Stimulated activated CD8-positive, alpha-beta memory T cell treated with anti-CD3 and anti-CD28 coated beads, Interleukin-15, amount 100 ng/mL, for 4 hours (primary cell): ENCODE measurements at places on chromosomes 2 and 18.

GRCh38 chr2:11616851-11617415, 53.1 kb downstream of the NTSR2 start:
- no peak for DNase-seq

GRCh38 chr2:135226961-135227360, 174.9 kb downstream of the RAB3GAP1 start:
- no peak for DNase-seq

DNA sequence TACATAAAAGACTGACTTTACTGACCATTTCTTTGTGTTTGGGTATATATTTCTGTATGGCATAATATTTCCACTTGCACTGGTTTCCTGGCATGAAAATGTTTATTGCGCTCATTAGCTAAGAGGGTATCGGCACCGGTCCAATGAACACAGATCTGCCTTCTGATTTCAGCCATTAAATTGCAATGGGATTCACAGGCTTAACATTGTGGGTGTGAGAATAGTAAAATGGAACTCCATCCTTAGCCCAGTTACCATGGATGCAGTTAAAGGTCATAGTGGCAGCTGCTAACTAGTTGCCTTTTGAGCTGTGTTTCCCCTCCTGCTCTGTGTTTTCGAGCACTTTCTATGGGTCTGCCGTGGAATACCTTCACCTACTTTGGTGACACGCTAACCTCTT, 352.6 kb upstream of the POU3F3 start:
- no peak for DNase-seq

DNA sequence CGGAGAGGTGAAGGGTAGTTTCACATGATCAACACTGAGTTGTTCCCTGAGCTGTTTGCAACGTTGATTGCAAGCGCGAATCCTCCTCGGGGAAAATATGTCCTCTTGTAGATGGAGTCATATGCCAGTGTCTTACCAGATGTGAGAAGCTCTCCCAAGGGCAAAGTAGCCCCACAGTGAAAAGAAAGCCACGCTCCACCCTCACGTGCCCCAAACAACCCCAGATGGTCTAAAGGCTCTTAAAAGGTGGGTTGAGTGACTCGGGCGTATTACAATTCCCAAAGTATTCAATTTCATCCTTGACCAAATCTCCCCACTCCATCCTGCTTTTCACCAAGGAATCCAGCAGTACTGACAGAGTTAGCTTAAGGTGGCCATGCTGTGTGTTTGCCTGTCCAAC, 332.1 kb upstream of the SOX11 start:
- DNase-seq, result no peak

GRCh38 chr2:168149150-168149974, 98.0 kb downstream of the STK39 start:
- DNase-seq, result no peak

DNA sequence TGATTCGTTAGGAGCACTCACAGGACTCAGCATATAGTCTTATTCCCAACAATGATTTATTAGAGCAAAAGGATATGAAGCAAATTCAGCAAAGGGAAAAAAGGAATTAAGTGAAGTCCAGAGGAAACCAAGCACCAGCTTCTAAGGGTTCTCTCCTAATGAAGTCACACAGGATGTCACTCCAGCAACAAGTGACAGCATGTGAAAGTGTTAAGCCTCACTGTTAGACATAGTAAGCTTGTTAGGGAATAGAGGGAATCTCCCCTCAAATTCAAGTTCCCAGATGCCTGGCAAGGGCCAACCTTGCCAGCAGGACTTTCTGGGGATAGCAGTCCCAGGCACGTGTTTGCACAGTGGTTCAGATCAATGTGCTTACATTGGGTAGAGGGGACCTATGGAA, 4.4 kb upstream of the SLC30A6 start:
- DNase-seq, result no peak

DNA sequence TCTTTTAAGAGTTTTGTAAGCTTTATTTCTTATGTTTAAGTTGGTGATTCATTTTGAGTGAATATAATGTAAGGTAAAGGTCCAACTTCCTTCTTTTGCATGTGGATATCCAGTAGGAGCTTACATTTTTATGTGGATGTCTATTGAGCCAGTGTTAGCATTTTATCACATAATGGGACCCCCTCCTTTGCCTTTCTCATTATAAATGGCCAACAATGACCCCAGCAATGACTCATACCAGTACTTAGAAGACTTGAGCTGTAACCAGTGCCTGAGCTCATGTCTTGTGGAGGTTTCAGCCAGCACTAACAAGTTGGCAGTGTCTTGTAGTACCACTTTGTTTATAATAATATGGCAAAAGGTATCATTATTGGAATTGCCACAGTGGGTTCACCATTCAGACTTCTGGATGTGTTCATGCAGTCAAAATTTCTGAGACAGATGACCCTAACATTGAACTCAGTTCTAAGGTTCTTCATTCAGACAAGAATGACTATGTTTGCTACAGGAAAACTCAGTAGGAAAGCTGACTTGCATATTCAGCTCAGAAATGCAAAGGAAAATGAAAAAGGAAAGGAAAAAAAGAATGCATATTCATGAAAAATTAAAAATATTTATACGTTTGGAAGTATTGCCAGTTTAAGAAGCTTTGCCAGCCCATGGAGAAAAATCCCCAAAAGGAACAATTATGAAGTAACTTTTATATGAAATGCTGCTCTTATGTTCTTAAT, 41.0 kb downstream of the CDKL4 start:
- DNase-seq, result no peak

DNA sequence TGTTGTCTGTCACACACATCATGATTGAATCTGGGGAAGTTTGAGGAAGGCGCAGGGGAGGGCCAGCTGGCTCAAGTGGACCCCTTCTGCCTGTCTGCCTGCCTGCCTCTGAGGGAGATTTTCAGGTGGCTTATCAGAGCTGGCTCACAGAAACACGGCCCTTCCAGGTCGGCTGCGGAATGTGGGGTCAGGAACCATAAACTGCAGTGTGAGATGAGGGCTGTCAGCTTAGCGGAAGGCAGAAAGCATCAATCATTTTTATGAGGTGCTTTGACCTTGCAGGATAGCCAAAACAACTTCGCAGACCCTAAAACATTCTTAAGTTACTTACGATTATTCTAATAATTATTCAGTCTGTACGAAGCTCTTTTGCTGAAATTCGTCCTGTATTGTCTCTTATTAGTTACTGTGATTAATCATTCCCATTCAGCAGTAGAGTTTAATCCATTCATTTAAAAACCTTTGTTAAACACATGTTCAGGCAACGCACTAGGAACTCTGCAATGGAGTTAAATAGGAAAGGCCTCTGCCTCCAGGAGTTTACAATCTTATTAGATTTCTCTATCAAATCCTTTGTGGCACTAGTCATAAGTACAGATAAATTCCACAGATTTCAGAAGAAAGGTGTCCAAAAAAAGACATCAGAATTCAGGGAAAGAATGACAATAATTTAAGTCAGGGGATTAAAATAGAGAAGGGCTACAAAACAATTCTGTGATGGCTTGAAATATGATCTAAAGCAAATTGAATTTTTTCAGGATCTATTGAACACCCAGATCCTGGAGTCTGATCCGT, 371.6 kb downstream of the HRH4 start:
- DNase-seq, result no peak

GRCh38 chr2:188628989-188629752, 337.5 kb downstream of the GULP1 start:
- DNase-seq, result no peak

DNA sequence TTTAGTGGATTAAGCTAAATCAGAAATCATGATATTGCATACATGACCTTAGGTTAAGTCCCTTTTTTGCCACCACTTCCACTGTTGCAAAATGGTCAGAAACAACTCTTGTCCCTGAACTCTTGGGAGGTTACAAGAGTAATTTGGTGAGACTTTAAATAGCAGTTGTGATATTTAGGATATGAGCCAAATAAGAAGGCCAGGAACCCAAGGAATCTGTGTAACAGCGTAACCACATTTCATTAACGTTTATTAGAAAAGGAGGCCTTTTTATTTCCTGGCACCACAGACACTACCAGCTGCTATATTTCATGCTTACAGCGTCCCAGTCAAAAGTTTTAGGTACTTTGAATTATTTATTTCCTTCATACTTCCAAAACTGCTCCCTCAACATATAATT, 268.0 kb downstream of the GPD2 start:
- no peak for DNase-seq

DNA sequence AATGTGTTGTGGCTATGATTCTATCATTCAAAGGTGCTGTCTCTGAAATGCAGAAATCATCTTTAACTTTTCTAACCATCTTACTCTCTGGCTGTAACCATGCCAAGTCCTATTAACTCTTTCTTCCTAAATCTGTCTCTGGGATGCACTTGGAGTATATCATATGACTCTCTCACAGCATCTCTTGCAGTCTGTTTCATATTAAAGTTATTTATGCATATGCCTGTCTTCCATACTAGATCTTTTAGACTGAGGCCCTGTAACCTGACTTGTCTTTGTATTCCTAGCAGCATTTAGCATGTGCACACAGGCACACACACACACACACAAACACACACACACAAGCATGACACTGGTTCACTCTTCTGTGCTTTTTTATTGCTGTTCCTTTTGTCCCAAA, 320.6 kb downstream of the ETAA1 start:
- no peak for DNase-seq

- DNase-seq, result no peak
Measured at GRCh38 chr2:187815113-187815512, 260.9 kb upstream of the TFPI start.

DNA sequence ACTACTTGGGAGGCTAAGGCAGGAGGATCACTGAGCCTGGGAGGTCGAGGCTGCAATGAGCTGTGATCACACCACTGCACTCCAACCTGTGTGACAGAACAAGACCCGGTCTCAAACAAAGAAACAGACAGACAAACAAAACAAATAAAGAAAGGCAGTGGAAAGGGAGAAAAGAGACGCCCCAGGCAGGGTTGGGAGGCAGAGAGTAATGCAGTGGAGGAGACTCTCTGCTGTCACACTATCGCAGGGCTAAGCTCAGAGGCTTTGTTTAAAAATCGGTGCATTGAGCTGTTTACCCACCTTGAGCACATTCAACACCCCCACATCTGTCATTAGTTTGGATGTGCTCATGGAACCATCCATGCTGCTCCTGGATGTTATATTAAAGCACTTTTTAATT, 84.2 kb upstream of the RMP24 start:
- DNase-seq, result no peak

DNA sequence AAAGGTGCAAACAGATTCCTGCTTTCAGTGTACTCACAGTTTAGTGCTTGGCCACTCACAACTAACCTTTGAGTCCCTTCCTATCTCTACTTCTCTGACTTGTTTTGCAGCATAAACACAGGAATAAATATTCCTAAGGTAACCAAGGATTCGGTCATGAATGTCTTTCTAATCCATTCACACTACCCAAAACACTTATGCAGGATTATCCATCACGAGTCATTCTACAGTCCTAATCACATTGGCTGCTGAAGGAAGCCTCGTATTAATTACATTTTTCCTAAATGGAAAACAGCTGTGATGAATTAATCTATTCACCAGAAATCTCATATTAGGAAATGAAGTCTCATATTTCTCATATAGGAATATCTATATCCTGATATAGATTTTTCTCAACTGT, 16.3 kb downstream of the RDH14 start:
- no peak for DNase-seq

GRCh38 chr18:33372442-33372841, 68.1 kb downstream of the CCDC178 start:
- DNase-seq, result no peak

DNA sequence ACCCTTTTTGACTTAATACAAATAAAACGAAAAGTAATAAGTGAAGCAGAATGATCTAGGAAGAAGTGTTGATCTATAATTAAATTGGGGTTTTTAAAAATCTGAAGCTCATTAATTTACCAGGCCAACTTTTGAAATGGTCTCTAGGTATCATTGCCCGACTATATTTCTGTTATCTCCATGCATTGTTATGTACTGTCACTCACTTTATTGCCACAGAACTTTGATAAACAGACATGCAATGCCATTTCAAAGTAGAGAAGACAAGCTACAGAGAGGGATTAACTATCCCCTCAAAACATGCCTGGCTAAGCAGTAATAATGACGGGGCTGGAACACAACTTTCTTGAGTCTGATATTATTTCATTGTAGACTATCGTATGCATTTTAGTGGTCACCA, 147.6 kb upstream of the ITGA4 start:
- DNase-seq, result no peak

DNA sequence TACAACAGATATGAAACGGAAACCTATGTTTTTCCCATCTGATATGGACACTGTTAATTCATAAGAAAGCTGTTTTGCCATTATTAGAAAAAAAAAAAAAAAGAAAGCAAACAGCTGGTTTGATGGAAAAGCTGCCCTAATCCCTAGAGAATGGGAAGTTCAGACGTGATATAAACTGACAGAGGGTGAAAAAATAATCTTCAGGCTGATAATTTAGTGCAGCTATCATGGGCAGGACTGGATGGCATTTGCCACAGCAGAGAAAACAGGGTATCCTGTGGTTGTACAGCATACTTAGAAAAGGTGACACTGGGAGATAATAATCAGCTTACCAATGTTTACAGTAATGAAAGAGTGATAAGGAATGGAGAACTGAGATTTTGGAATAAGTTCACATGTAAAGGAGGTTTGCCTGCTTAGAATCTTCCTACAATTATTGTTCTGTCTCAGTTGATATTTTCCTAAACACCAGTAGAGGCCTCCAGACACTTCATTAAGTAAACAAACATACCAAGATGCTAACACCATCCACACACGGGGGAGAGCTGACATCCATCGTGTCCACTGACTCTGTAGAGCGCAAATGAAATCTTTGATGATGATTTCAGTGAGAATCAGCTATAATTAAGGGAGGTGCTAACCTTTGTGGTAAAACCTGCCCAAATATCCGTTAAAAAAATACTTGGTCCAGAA, 211.6 kb upstream of the MMADHC start:
- no peak for DNase-seq

GRCh38 chr2:145226901-145227300, 707.0 kb upstream of the ZEB2 start:
- DNase-seq, result no peak

- DNase-seq, result no peak
Measured at GRCh38 chr2:216119986-216120385, 10.8 kb downstream of the XRCC5 start.

- DNase-seq, result no peak
Measured at GRCh38 chr2:112152476-112153178, 14.4 kb downstream of the FBLN7 start.

- no peak for DNase-seq
Measured at GRCh38 chr2:42880738-42881690, 88.6 kb upstream of the HAAO start.

DNA sequence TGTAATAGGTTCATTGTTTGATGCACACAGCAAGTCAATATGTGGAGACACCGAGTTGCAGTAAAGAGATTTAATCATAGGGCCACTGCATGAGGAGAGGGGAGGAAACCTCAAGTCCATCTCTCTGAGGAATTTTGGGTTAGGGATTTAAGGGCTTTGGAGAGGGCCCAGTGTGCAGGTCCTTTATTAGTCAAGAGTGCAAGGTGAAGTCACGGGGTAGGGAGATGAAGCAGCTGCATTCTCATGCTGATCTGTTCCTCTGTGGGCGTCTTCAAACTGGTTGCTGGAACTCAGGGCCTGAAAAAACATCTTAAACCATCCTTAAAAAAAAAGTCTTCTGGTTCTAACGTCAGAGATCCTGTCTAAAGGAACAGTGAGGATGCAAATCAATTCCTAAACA, 131.6 kb downstream of the NXPH2 start:
- no peak for DNase-seq

- no peak for DNase-seq
Measured at GRCh38 chr2:38507712-38508111, 95.0 kb downstream of the HNRNPLL start.

- DNase-seq, result no peak
Measured at GRCh38 chr2:135086222-135086621, 34.1 kb downstream of the RAB3GAP1 start.
